Osteocyte (in vitro differentiated cells): ENCODE measurements at places on chromosomes 7 and 10.

GRCh38 chr10:26780106-26780792 lies 80.5 kb downstream of the ABI1 start:
- peak overlapping the region; percentile 17 for H3K27ac ChIP-seq
- H3K4me3 ChIP-seq: no peak overlapping the region
- no peak for DNase-seq
- H3K27me3 ChIP-seq: no peaks in the 10 kb centered on the region
- H3K4me1 ChIP-seq: peaks cover 17% of the 10 kb centered on the region

DNA sequence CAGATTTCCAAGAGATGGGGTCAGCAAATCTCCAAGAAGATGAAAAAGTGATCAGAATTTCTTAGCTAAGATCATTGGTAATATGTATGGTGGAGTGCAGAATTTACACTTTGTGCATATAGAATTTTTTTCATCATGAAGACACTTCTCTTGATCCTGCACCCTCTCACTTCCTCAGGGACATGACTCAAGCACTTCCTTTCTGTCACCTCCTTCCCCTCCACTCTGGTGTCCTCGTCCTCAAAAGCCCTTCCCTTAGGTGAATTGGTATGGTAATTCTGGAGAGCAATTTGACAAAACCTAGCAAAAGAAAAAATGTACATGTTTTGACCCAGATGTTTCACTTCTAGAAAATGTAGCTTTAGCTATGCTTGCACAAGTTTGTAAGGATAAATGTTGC lies 18.1 kb downstream of the CALN1 start:
- no peak for DNase-seq
- H3K4me3 ChIP-seq: no peak overlapping the region
- no peak overlapping the region for H3K27ac ChIP-seq
- no peaks in the 10 kb centered on the region for H3K4me1 ChIP-seq
- H3K27me3 ChIP-seq: no peaks in the 10 kb centered on the region
- no peaks in the 10 kb centered on the region for H3K36me3 ChIP-seq

- no peaks in the 10 kb centered on the region for H3K36me3 ChIP-seq
- no peak for DNase-seq
- H3K27ac ChIP-seq: no peak overlapping the region
- no peak overlapping the region for H3K4me3 ChIP-seq
- H3K27me3 ChIP-seq: no peaks in the 10 kb centered on the region
These were observed 114.9 kb upstream of the PTN start for GRCh38 chr7:137458399-137458798.

DNA sequence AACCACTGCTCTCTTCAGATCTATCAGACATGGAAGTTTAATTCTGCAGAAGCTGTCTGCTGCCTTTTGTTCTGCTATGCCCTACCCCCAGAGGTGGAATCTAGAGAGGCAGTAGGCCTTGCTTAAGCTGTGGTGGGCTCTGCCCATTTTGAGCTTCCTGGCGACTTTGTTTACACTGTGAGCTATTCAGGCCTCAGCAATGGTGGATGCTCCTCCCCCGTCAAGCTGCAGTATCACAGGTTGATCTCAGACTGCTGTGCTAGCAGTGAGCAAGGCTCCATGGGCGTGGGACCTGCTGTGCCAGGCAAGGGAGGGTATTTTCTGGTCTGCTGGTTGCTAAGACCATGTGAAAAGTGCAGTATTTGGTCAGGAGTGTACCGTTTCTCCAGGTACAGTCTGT lies 45.1 kb upstream of the CDK14 start:
- DNase-seq: no peak
- no peaks in the 10 kb centered on the region for H3K4me1 ChIP-seq
- no peak overlapping the region for H3K4me3 ChIP-seq
- H3K36me3 ChIP-seq: peaks cover 3% of the 10 kb centered on the region
- H3K27ac ChIP-seq: no peak overlapping the region

DNA sequence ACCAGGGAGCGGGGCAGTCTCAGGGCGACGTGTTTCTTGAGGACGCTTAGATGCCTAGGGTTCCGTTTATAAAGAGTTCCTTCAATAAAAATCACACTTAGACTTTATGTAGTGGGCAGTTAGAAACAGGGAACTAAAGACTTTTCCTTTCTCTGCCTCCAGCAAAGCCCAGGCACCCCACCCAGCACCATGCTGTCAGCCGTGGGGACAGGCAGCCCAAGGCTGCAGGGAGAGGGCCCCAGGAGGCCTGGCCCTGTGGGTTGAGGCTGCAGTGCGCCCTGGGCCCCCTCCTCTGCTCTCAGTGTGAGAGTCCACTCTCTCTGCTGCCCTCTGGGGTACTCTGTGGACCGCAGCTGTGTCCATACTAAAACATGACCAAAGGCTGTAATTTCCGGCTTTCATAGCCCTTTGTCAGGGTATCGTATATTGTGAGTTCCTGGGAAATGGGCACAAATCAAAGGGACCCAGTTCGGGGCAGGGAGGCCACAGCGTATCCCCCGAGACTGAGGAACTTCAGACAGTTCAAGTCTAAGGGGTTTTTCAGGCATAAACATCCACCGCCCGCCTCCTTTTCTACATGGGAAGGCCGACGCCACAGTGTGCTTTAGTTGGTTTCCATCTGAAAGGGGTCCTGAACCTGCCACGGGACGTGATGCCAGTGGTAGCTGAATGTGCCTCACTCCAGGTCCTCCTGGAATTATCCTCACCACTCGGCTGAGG lies 59.7 kb downstream of the DNAJB6 start:
- DNase-seq: no peak
- no peak overlapping the region for H3K4me3 ChIP-seq
- H3K27me3 ChIP-seq: no peaks in the 10 kb centered on the region
- peak overlapping the region; percentile 52 for H3K27ac ChIP-seq
- H3K36me3 ChIP-seq: peaks cover 20% of the 10 kb centered on the region

DNA sequence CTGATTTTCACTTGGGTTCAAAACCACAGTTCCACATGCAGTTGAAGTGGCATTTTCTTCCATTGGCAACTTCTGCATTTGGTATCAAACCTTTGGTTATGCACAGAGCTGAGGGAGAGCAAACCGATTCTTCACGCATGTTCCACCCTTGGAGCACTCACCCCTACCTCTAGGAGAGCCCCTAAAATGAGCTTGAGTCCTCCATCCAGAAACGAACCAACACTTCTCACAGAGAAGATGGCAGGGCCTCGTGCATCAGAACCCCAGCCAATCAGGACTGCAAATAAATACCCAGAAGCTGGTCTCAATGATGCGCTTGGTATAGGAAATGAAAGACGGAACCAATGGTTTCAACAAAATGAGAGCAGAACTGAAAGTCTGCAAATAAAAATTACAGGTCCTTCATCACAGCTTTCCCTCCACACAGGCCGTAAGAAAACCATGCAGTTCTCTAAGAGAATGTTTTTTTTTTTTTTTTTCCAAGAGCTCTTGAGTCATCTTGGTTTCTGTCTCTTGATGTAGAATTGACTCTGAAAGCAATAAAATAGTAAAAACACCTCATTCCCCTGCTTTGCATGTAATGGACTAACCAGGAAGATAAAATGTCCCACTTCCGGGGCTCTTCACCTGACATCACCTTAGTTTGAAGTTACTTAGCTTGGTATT lies 23.9 kb downstream of the KLF6 start:
- no peaks in the 10 kb centered on the region for H3K36me3 ChIP-seq
- H3K4me3 ChIP-seq: no peak overlapping the region
- peaks cover 3% of the 10 kb centered on the region for H3K27me3 ChIP-seq
- no peak overlapping the region for H3K27ac ChIP-seq
- H3K4me1 ChIP-seq: peaks cover 11% of the 10 kb centered on the region

DNA sequence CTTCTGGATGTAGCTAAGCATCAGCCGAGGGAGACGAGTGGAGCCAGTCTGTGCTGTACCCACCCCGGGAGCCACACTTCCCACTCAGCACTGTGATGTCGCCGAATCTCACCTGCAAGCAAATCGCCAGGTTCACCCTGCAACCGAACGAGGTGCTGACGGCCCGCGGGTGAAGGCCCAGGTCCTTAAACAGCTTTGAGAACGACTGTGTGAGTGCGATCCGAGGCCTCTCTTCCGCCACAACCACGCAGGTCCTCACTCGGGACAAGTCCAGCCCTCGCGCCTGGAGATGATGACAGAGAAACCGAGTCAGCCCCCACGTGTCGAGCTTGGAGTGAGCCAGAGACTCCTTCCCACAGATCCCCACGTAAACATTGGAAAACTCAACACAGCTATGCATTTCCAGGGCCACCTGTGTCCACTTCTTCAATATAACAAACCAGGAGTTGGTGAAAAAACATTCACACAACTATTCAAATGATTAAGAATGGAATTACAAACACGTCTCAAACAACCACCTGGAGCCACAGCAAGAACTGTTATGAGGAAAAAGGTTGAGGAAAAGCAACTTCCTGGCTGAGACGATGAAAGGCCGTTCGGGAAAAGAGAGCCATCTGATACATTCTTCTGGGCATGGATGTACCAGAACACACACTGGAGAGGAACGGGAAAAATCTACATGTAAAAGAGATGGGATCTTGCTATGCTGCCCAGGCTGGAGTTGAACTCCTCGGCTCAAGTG lies 191.8 kb downstream of the ZMYND11 start:
- no peak for DNase-seq
- peaks cover 15% of the 10 kb centered on the region for H3K36me3 ChIP-seq
- H3K4me3 ChIP-seq: no peak overlapping the region
- H3K27me3 ChIP-seq: no peaks in the 10 kb centered on the region

DNA sequence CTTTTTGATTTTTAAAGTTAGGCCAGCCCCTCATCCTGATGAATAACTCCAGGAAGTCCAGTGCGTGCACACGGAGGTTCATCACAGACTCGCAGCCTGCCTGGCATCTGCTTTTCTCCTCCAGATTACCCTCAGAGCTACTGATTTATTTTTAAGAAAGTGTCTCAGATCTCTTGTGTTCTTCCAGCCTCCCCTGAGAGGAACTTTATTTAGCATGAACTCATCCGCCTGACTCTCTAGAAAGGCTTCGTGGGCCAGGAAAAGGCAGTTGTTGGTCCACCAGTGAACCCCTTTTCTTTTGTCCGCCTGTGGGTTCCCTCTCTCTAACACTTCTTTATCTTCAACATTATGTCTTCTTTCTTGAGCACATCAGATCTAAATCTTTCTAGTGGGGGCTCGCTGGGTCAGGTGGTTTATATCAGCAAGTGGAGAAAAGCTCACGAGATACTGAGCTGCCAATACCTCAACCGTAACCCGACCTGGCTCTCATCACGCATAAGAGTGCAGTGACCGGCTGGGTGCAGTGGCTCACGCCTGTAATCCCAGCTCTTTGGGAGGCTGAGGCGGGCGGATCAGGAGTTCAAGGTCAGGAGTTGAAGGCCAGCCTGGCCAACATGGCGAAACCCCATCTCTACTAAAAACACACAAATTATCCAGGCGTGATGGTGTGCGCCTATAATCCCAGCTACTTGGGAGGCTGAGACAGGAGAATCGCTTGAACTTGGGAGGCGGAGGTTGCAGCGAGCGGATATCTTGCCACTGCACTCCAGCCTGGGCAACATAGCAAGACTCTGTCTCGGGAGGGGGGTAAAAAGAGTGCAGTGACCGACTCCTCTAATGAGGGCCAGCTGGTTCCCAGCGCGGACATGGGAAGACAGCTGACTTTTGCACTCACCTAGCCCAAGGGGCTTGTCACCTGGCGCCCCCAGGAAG lies 162.3 kb downstream of the CCDC3 start:
- H3K27me3 ChIP-seq: peaks cover 3% of the 10 kb centered on the region
- peaks cover 18% of the 10 kb centered on the region for H3K4me1 ChIP-seq
- no peaks in the 10 kb centered on the region for H3K36me3 ChIP-seq
- DNase-seq: no peak
- no peak overlapping the region for H3K27ac ChIP-seq
- H3K4me3 ChIP-seq: no peak overlapping the region

DNA sequence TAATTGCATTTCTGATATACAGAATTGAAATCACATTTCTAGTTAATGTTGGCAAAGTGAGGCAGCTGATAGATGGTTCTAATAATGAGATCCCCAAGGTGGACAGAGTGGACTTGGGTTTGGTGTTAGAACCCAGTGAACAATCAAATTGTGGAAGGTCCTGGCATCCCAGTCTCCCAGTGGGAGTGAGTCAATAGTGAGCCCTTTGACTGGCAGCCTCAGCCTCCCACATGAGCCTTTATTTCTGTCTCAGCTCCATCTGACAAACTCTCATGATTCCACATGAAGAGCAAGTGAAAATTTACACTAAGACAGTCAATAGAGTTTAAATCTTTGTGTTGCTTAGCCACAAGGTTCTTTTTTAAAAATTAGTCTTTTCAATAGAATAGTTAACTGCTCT lies 56.7 kb upstream of the MYO3A start:
- H3K4me3 ChIP-seq: no peak overlapping the region
- H3K4me1 ChIP-seq: no peaks in the 10 kb centered on the region
- H3K27me3 ChIP-seq: no peaks in the 10 kb centered on the region
- no peak for DNase-seq
- H3K27ac ChIP-seq: no peak overlapping the region
- no peaks in the 10 kb centered on the region for H3K36me3 ChIP-seq

GRCh38 chr7:10245406-10245805 lies 728.3 kb upstream of the PHF14 start:
- H3K4me3 ChIP-seq: no peak overlapping the region
- no peak for DNase-seq
- H3K36me3 ChIP-seq: peaks cover 6% of the 10 kb centered on the region
- H3K27me3 ChIP-seq: no peaks in the 10 kb centered on the region
- peak overlapping the region; percentile 0 for H3K27ac ChIP-seq

DNA sequence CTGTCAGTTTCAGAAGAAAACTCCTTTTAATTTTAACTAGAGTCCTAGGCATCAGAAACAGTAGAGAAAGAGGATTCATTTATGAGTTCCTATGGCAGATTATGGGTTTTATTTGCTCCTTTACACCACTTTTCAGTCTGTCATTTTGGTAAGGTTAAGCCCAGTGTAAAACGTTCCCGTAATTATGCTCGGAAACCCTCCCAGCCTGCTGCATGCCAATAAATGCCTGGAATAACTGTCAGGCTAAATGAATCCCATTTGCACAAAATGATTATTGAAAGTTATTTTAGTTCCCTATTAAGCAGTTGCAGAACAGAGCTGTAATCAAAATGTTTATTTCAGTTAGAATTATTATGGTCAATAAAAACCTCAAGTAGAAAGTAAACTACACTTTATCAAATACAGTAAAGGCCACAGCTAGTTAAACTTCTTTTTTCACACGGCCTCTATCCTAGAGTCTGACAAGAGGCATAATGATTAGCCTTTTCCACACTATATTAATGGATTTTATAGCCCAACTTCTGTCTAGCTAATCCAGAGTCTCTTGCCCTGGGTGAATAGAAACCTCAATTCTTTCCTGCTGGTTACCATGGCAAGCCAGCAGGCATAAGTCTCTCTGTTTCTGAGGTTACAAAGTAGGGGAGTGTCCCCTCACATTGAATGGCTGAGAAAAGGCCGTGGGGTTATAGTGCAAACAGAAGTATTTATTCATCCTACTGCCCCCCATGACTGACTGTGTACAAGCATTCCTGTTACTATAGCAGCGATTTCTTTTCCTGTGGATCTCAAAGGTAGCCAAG lies 80.8 kb upstream of the NPVF start:
- no peak for DNase-seq
- no peaks in the 10 kb centered on the region for H3K36me3 ChIP-seq
- no peak overlapping the region for H3K4me3 ChIP-seq
- H3K27me3 ChIP-seq: no peaks in the 10 kb centered on the region
- H3K27ac ChIP-seq: no peak overlapping the region

GRCh38 chr7:142890874-142891485 lies 5.4 kb upstream of the TRPV6 start:
- H3K36me3 ChIP-seq: no peaks in the 10 kb centered on the region
- H3K4me1 ChIP-seq: no peaks in the 10 kb centered on the region
- no peak for DNase-seq
- H3K4me3 ChIP-seq: no peak overlapping the region
- peaks cover 3% of the 10 kb centered on the region for H3K27me3 ChIP-seq
